H4 (cell line): ENCODE measurements at places on chromosomes 6 and 20. TPM values are rescaled to one million over a fixed set of nuclear protein-coding genes. Genes with fewer than 3 reads are reported as not detected.

Gene CPNE5
- total RNA-seq = not detected in 2 replicates

DNA sequence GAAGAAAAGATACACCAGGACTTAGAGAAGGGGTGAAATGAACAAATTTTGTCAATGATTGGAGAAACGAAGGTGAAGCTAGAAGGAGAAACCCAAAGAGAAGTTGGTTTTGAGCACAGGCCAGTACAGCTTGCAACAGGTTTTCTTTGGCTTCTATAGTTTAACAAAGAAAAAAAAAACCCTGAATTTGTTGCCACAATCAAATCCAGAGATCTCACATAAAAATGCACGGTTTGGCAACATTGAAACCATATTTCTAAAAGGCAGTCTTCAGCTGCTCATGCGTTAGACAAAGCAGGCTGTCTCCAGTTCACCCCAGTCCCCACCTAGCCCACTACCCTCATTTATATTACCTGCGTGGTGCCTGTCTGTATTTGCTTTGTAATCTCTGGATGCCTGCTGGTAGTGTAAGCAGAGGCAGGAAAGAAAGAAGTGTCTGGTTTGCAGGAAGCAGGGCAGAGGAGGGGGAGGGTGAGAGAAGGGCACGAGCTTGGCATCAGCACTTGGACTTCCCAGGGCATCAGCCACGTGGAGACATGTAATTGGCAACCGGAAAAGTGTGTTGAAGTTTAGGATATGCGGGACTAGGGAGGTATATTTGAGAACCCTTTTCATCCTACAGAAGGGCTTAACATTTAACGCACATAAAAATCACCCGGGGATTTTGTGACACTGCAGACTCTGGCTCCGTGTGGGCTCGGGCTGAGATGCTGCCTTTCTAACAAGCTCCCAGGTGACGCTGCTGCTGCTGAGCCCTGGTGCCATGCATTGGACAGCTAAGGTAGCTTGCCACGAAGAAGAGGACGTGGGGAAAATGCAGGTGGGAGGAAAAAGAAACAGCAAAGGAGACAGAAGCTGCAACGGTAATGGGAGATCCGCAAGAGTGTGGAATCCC lies 14.4 kb downstream of the PFDN4 start:
- DNase-seq = no peak

DNA sequence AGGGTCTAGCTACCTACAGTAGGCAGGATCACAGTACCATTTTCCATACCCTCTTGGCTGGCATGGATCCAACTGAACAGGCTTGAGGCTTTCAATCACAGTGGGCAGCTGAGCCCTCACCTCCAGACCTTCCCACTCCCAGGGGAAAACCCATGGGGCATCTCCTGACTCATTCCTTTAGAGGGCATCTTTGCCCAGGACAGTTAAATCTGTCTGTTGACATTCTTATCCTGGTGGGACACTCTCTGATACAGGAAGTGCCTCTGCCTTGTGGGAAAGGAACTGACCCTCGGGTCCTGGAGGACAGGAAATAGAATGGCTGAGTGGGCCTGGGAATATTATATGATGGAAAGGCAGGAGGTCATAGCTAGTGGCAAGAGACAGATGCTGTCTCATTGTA lies 10.2 kb upstream of the EPB41L1 start:
- no peak for DNase-seq

DNA sequence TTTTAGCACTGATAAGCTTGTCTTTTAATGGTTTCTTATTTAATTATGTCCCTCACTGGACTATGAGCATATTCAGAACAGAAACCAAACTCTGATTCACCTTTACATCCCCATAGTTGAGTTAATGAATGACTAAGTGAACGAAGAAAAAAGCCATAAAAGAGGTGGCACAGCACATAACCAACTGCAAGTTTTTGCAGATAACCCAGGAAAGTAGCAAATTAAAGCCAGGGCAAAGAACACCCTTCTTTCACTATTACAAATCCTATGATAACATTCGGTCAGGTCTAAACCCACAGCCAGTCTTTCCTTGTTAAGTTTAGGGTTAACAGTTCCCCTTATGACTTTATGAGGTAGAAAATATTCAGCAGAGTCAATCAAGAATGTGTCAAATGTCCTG lies 102.7 kb downstream of the RIN2 start:
- no peak for DNase-seq

DNA sequence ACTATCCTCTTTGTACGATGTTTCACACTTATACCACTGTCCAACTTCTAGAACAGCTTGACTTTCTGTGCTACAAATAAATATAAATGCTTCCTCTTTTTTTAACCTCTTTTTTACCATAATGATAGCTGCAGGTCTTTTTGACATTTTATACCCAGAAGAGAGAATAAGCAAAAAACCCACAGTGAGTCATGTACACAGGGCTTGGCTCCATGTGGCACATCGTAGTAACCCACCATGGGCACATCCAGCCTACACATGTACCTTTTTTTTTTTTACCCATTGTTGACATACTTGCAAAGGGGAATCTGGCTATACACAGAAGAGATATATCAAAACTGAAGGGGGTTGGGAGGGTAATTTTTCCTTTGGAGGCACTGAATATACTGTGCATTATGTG lies 59.5 kb upstream of the RSPO3 start:
- DNase-seq = no peak
